ENCODE measurements at places on chromosomes 6 and 20.
A peak's percentile ranks its signal among the peaks of the same experiment; 100 is the strongest.

- DNase-seq: no peak
Measured at GRCh38 chr6:53474010-53474409, 70.9 kb downstream of the GCLC start.

DNA sequence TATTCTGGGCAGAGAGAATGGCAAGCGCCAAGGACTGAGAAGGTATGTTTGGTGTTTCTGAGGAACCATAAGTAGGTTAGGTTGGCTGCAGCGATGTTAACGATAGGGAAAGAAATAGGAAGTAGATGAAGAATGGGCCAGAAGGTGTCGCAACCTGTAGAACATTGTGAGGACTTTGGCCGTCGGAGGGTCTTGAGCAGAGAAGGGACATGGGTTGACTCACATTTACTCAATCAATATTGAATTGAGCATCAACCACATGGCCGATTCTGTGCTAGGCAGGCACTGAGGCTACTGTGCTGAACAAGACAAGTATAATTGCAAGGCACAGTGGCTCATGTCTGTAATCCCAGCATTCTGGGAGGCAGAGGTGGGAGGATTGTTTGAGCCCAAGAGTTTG, 26.8 kb upstream of the RPN2 start:
- no peak for DNase-seq

GRCh38 chr6:16205377-16206144, 32.8 kb upstream of the GMPR start:
- DNase-seq: no peak

GRCh38 chr20:57628047-57628961, 8.1 kb upstream of the ZBP1 start:
- DNase-seq: peak; percentile 59

DNA sequence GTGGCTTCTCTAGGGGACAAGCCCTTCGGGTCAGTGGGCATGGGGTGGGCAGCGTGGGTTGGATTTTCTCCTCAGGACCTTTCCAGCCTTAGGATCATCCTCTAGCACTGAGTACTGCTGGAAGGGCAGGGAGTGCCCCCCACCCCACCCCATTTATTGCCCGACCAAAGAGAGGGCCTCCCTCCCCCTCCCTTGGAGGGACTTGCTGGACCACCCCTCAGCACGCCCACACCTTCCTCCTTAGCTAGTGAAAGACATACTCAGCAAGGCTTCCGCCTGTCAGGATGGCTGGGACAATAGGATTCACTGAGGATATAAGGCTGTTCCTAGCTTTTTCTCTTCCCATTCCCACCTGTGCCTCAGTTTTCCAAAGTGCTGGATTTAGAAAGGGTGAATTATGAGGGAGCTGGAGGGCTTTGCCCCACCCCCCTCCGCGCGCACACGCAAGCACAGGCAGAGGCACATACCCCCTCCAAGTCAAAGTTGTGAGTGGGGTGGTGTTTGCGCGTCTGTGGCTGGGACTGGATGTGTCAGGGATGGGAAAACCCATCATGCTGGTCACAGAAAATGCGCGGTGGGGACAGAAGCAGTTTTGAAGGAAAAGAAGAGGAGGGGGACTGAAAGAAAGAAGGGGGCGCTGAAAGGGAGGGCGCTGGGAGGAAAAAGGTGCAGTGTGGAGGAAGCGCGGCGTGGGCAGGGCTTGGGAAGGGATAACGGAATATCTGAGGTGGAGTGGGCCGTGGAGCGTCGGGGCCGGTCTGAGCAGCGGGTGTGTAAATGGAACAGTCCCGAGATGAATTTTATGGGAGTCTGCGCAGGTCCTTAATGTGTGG, 693 bp upstream of the SLC29A1 start:
- DNase-seq: no peak

DNA sequence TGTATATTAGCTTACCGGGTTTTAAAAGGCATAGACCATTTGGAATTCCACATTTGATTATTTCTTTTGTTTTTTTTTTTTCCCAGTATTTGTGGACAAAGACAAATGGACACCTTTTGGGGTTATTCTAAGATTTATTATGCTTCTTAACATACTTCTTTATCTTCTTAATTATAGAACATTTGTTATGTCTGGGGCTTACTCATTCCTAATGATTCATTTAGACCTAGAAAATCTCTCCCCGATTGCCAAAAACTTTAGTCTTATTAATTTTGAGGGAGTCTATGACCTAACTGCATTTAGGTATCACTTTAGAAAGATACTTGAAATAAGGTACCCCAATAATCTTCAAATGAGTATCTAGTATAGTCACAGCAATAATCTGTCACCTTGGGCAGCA, 170.7 kb upstream of the PREP start:
- DNase-seq: no peak

GRCh38 chr6:110105296-110105695, 74.2 kb downstream of the WASF1 start:
- no peak for DNase-seq

- DNase-seq: no peak
Measured at GRCh38 chr6:22113026-22113766, 183.6 kb downstream of the PRL start.

GRCh38 chr20:38222231-38222922, 38.2 kb downstream of the KIAA1755 start:
- peak; percentile 59 for DNase-seq

DNA sequence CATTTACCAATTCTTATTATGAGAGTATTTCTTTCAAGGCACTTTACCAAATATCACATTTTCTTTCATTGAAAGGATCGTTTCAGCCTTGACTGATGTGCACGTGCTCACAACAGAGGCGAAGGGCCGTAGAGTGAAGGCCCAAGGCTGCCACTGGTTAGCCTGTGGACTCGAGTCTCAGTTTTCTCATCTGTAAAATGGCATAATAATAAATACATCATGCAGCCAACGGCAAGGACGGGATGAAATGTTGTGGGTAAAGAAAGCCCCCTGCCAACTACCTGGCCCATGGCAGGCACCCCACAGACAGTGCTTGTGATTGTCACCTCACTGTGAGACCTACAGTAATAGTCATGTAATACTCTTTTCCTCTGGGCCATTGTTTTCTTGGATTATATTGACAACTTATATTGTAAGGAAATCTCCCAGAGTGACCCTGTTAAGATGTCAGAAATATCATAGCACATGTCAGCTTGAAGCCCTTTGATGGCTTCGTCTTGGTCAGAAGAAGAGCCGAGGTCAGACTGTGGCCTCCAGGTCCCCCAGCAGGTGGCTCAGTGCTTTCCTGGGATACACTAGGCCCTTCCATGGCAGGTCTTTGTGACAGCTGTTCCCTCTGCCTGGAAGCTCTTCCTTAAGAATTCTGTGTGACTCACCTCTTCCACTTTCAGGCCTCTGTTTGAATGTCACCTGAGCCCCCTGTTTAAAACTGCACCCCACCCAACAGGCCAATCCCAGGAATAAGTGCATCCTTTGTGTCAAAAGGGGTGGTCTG, 36.3 kb downstream of the FAM50B start:
- no peak for DNase-seq

GRCh38 chr20:64086801-64087200, 2.6 kb upstream of the LKAAEAR1 start:
- no peak for DNase-seq

DNA sequence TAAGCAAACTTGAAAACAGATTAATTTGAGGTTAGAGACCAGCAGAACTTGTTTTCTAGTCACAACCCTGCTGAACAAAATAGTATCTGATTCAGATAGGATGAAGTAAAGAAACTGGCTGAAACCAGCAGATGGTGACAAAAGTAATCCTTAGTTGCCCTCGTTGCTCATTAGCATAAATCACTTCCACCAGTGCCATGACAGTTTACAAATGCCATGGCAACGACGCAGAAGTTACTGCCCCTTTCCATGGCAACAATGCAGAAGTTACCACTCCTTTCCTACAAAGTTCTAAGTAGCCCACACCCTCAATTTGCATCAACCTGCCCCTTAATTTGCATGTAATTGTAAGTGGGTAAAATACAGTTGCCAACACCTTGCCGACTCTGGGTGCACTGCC, 23.7 kb downstream of the SNRPB start:
- no peak for DNase-seq

- DNase-seq: no peak
Measured at GRCh38 chr6:22383016-22383415, 86.2 kb upstream of the PRL start.

DNA sequence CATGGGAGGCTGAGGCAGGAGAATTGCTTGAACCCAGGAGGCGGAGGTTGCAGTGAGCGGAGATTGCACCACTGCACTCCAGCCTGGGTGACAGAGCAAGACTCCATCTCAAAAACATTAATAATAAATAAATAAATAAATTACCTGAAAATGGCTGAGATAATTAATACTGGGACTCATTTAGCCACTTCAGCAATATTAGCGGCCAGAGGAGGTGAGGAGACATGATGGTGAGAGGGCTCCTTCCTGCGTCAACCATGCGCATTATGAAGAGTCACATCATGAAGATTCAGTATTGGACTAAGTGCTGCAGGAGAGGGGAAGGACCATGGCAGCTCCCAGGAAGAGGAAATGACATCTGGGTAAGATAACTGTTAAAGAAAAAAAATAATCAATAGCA, 2.9 kb upstream of the PYGB start:
- DNase-seq: no peak

- DNase-seq: no peak
Measured at GRCh38 chr6:47970826-47971225, 140.2 kb downstream of the PTCHD4 start.

DNA sequence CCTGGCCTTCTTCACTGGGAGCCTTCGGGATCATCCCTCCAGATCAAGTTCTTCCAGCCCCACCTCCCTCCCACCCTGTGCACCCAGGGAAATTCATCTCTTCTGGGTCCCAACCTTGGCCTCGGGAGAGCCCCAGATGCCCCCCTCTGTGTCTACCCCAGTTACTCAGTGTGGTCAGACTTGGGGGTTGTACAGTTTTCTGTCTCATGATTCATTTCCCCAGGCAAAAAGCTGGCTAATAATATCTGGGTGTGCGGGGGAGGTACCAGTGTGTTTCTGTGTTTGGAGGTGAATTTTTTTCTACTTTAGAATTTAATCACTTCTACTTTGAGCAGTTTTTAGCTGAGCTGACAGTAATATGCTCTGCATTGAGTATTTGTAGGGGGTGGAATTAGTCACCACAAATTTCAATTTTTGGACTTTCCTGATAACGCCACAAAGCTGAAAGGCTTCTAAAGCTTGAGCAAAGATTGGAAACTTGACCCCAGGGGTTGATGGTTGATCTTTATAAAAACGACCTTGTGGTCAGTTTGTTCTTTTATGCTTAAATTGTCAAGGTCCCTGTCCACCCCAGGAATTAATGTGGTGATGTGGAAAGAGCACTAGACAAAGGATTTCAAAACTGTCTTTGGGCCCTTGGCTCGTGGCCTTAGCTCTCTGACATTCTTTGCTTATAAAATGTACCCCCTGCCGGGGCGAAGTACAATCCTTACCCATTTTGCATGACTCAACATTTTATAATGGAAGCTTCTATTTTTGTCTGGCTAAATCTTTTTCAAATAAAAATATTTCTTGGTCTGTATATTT, 284.7 kb upstream of the TAB2 start:
- peak; percentile 90 for DNase-seq

- DNase-seq: no peak
Measured at GRCh38 chr6:98335594-98335993, 498.8 kb upstream of the POU3F2 start.

- no peak for DNase-seq
Measured at GRCh38 chr6:1423578-1423977, 34.2 kb downstream of the FOXF2 start.

- DNase-seq: no peak
Measured at GRCh38 chr6:82761674-82762345, 303.8 kb downstream of the UBE3D start.

DNA sequence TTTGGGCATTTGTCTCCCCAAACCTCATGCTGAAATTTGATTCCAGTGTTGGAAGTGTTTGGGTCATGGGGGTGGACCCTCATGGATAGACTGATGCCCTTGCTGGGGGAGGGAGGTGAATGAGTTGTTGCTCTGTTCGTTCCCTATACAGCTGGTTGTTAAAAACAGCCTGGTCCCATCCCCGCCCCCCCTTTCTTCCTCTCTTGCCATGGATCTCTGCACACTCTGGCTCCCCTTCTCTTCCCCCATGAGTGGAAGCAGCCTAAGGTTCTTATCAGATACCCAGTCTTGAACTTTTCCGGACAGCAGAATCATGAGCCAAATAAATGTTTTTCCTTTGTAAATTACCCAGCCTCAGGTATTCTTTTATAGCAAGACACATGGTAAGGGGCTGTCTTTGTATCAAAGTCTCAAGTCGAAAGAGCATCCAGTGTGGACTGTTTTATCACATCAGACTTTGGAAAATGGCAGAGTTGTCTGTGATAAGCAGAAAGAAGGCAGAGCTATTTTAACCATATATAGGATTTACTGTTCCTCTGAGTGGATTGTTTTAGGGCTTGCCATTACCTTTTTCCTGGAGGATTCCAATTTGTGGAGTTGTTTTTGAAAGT, 31.2 kb downstream of the SLC9A8 start:
- DNase-seq: no peak

DNA sequence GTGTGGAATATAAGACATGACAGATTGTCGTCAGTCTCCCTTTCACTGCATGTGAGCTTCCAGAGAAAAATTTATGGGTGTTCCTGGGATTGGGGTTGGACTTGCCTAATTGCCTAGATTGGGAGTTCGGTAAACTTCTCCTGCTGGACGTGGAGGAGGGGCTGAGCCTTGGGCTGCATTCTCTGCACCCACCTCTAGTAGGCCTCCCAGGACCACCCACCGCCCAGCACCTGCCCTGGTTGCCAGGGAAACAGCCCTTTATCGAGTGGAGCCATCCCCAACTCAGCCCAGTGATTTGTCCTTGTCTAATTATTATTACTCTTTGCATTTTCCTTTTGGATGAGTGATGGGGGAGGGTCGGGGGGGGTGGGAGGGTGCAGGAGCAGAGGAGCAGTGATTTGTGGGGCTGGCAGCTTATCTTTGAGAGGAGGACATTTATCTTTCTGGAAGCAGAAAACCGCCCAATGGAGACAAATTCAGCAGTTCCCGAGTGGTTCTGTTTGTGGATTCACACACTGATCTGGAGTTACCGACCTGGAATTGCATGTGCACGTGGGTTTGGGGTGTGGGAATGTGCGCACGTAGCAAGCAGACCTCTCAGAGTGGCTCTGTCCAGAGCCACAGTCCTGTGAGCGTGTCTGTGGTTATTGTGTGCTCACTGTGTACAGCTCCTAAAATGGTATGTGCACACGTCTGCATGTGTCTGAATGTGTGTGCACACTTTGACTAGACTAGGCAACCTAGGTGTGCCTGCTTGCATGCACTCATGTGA, 104.5 kb downstream of the DHX35 start:
- no peak for DNase-seq

GRCh38 chr20:6489361-6490171, 277.9 kb upstream of the BMP2 start:
- no peak for DNase-seq

GRCh38 chr6:160733050-160733646, 31.1 kb downstream of the PLG start:
- peak; percentile 57 for DNase-seq

GRCh38 chr20:24522452-24523330, 53.3 kb downstream of the SYNDIG1 start:
- no peak for DNase-seq
